AG09309 (cell line): ENCODE measurements at places on chromosomes 16 and 17.

- DNase-seq = no peak
These were observed 22.9 kb downstream of the SOCS1 start for GRCh38 chr16:11232852-11233726.

DNA sequence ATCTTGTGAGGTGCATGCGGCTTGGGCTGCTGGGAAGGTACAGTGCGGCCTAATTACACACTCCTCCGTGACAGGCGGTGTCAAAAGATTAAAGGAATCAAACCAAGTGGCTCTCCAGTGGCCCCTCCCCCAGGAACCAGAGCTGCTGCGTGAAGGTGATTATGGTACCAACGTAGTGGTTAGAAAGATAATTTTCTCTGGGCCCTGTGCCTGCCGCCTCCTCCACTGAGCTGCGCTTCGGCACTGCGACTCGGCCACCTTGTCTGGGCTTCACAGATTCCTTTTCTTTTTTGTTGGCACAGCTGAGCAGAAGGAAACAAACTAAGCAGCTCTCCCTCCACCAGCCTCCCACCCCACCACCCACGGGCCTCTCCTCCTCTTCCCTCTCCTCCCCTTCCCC is 113.2 kb upstream of the SDK2 start:
- DNase-seq = no peak

DNA sequence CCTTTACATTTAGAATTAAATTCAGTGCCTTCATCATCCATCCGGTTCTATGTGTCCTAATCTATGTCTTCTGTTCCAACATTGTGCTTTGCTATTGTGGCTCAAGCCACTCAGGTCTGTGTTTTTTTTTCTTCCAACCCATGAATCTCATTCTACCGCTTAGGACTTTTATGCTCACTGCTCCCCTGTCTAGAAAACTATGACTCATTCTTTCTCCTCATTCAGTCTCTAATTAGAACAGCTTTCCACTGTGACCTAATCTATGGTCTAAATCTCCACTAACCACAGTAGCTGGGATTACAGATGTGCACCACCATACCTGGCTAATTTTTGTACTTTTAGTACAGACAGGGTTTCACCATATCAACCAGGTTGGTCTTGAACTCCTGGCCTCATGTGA is 418.7 kb downstream of the KCNJ2 start:
- DNase-seq = no peak

DNA sequence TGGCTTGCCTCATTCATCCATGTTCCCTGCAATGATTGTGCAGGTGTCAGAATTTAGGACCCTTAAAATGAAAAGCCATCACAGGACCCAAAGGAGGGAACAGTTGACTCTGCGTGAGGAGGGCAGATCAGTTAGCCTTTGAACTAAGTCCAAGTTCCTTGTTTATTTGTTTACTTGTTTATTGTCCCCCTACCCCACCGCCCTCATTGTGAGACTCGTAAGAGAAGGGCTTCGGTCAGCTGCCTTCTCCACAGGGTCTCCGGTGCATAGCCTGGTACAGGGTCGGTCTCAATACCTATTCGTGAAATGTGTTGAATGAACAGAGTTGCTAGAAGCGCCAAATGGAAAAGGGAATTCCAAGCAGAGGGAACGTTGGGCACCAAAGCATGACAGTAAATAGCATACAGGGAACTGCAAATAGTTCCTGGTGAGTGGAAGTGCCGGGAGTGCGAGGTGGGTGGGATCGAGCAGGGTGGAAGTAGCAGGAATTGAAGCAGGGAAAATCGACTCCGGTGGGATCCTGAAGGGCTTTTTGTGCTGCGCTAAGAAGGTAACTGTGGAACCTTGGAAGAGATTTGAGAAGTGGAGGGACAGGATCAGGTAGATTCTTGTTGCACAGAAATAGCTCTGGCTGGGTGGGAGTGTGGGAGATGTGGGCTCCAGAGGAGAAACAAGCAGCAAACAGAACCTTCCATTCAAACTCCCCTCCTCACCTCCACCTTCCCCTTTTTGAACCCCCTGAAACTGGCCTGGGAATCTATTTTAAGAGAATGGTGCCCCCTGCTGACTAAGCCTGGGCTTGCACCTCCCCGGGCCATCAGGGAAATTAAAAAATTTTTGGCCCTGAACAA is 12.7 kb downstream of the SLC35B1 start:
- DNase-seq = no peak

DNA sequence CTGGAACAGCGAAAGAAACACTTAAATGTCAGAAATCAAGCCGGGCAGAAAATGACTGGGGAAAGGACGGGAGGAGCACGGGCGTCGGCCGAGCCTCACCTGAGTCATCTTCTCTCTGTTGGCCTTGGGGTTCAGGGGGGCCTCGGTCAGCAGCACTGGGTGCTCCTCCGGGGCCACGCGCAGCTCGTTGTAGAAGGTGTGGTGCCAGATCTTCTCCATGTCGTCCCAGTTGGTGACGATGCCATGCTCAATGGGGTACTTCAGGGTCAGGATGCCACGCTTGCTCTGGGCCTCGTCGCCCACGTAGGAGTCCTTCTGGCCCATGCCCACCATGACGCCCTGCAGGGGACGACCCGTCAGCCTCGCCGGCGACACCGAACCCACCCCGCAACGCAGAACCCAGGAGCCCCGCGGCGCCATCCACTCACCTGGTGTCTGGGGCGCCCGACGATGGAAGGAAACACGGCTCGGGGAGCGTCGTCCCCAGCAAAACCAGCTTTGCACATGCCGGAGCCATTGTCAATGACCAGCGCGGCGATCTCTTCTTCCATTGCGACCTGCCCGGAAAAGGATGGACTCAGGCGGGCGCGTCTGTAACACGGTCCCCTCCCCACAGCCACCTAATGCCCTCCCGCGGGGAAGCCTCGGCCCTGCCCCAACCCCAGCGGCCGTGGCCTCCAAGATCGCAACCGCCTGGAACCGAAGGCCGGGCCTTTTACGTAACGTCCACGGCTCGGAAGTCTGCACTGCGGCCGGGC is 616 bp downstream of the ACTG1 start:
- no peak for DNase-seq

GRCh38 chr16:72910381-72910780 is 137.5 kb downstream of the ZFHX3 start:
- no peak for DNase-seq

GRCh38 chr17:13272296-13272695 is 254.5 kb upstream of the ELAC2 start:
- no peak for DNase-seq

DNA sequence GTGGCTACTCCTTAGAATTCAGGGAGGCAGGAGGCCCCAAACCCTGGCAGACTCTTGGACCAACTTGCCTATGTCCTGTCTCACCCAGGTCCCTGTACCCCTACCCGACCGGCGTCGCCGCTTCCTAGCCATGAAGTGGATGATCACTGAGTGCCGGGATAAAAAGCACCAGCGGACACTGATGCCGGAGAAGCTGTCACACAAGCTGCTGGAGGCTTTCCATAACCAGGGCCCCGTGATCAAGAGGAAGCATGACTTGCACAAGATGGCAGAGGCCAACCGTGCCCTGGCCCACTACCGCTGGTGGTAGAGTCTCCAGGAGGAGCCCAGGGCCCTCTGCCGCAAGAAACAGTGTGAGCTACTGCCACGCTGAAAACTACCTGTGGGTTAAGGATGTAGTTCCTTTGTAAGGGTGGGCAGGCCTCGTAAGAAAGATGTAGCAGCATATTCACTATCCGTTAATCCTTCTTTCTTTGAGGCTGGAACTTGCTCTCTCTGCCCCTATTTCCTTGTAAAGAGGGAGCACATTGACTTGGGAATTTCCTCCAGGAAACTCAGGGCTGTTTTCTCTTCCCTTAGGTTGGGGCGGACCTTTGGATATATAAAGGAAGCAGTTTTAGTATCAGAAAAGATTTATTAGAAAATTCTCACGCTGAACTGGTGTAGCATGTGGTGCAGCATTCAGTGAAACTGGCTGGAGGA is 4.1 kb downstream of the MRPS7 start:
- no peak for DNase-seq

DNA sequence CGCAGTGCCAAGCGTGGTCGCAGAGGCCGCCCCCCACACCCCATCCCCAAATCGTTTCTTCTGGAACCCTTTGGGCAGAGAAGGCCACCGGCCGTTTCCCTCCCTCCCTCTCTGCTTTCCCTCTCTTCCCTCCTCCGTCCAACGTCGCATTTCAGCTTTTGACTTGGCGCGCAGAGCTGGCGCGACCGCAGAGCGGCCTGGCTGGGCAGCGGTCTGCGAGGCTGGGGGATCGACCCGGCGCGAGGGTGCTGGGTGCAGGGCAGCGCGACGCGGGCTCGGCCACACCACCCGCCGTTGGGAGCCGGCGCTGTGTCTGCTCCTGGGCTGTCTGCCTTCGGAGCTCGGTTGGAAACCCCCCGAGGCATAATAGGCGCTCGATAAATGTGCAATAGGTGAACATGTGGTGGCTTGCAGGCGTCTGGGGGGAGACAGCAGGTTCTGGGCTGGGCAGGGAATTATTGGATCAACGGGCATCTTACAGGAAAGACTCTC is 2.8 kb upstream of the NTN3 start:
- no peak for DNase-seq

DNA sequence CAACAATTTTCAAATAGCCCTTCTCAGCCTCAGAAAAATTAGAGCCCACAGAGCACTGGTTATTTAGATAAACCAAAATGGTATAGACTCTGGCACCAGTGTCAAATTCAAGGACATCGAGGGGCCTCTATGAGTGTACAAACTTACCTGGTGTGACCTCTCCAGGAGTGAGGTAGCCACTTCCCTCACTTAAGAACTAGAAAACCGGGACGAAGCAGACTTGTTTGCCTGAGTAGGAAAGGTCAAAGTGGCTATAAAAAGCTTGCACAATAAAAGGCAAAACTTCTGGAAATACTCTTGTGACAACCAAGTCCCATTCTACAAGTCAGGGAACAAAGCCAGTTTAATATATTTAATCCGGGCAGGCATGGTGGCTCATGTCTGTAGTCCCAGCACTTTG is 39.2 kb upstream of the PRSS54 start:
- DNase-seq = no peak

GRCh38 chr17:19569785-19570543 is 36.3 kb downstream of the SLC47A1 start:
- no peak for DNase-seq

DNA sequence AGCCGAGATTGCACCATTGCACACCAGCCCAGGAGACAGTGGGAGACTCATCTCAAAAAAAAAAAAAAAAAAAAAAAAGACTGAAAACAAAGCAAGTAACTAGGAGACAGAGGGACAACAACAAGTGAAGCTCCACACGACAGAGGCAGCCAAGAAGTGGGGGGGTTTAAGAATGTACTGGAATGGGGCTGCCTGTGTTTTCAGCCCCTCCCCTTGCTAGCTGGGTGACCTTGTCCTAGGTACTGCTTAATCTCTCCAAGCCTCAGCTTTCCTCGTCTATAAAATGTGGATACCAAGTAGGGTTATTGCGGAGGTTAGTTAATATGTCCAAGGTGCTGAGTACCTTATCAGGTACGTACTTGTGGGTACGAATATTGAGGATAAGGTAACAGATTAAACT is 163.8 kb upstream of the CACNG5 start:
- no peak for DNase-seq

- DNase-seq = no peak
These were observed 12.0 kb downstream of the KCNJ2 start for GRCh38 chr17:70181376-70181775.

DNA sequence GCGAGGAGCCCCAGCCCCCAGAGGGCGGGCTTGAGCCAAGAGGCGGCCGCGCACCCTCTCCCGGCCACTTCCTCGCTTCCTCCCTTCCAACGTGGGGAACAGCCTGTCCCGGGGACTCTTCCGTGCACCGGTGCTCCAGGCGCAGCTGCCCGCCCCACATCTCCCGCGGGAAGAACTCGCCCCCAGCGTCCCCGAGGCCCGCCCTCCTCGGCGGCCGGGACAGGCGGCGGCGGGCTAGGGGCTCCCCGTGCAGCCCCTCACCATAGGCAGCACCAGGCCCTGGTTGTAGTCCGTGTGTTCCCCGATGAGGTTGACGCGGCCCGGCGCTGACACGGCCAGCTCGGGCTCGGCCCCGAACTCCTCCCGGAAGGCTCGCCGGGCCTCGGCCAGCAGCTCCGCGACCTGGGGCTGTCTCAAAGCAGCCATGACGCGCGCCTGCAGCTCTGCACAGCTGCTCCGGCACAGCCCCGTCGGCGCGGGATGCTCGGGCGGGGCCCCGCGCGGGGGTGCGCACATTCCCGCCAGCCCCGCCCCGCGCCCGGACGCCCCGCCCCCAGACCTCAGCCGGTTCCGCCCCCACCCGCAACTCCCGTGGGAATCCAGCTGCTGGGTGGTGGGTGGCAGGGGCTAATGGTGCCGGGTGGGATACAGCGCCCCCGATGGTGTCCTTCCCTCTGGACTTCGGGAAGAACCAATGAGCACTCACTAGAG is at the start of gene GALK1:
Gene GALK1 (minus strand): TSS at position 482 of the 711 bp plus-strand sequence. CDS start 56 bp downstream, at position 426.
- no peak for DNase-seq

DNA sequence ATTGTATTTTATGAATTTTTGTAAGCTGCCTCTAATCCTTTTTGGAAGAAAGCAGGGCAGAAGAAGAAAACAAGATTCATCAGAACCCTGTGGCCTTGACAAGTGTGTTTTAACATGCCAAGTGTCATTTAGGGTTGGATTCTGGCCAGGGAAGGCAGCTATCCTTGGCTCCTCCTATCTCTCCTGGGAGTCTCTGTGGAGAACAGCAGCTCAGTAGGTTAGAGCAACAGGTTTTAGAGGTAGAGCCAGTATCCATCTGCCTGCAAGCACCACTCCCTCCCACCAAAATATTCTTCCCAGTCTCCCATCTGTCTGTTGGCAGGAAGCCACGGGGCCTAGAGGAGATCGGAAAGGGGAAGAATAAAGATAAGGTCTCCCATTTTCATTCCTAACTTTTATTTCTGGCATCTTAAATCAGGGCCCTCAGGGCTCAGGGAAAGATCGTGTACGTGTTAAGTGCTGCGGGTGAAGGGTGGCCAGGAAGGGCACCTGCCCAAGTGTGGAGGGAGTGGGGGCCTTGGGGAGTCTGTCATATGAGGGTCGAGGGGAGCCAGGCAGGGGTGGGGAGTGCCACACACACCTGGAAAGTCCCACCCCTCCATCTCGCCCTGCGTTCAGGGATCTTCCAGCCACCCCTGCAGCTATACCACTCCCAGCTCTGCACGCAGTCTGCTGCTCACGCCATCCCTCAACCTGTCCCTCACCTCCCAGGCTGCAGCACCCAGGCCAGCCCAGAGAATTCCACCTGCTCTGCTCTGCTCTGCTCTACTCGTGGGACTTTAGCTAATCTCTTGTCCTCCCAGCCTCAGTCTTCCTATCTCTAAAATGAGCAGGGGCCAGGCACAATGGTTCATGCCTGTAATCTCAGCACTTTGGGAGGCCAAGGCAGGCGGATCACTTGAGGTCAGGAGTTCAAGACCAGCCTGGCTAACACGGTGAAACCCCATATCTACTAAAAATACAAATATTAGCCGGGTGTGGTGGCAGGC is 17.1 kb upstream of the CPSF4L start:
- no peak for DNase-seq

DNA sequence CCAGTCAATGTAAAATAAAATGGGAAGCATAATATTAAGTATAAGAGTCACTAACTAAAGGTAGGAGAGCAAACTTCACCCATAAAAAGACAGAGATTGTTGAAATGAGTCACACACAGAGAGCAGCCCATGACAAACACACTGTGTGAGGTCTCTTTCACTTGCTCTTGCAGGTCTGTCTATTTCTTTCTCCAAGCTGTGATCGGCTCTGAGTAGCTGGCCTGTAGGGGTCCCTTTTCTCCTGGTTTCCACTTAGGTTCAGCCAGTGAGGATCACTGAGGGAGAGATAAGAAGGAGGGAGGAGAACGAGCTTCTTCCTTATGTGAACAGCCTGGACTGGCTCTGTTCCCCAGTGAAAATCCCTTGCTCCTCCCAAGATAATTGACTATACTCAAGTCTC is 133.7 kb upstream of the HS3ST3A1 start:
- no peak for DNase-seq
